Endothelial cell (in vitro differentiated cells): ENCODE measurements at places on chromosomes 1 and 21.

- DNase-seq, result no peak
Measured at GRCh38 chr21:37000381-37000780, 6.1 kb upstream of the RIPPLY3 start.

- DNase-seq, result no peak
Measured at GRCh38 chr1:204271970-204272369, 58.2 kb upstream of the GOLT1A start.

DNA sequence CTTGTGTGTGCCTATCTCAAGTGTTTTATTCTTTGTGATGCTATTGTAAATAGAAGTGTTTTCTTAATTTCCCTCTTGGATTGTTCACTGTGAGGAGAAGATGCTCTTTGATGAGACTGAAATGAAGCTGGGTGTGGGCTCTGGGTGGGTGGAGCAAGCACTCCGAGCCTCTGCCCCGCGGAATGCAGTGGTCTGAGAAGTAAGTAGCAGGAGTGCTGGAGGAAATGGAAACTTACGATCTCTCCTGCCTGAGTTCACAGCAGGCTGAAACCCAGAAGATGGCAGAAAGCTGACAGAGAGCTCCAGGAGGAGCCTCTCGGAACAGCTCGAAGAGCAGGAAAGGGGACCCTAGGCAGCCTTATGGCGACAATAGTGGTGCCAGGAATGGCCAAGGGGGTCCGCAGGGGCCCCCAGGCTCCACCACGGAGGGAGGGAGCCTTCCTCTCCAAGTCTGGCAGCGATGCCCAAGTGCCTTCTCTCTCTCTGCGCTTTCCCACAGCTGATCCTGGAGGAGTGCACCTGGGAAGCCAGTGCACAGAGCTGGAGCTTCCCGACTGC is 126.8 kb upstream of the COL6A1 start:
- DNase-seq, result no peak

DNA sequence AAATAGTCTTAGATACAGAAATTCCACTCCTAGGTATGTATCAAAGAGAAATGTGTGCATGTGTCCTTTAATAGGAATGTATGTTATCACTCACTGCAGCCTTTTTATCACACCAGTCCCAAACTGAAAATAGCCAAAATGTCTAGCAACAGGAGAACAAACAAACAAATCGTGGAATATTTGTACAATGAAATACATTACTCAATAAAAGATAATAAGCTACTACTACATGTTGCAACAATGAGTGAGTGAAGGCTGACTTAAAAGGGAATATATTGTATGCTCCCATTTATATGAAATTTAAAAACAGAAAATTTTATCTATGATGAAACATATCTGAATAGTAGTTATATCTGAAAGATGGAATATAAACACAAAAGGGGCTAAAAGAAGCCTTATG is 212.1 kb upstream of the PLD5 start:
- DNase-seq, result no peak

- DNase-seq, result no peak
Measured at GRCh38 chr1:20334103-20334502, 43.4 kb downstream of the VWA5B1 start.

DNA sequence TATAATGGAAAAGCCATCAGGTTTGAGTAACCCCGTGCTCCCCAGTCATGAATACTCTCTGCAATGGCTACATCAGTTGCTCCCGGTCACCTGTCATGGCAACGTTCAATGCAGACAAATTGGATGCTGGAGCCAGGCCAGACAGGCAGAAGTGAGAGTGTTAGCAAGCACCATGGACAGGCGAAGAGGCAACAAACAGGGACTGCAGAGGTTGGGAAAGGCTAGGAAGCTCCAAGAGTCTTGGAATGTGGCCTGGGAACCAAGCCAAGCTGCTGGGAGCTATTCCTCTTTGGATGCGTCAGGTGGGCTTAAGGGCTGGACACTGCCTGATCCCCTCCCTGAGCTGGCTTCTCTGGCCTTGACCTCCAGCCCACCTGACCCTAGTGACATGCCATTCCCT is 102.9 kb downstream of the ACTL8 start:
- DNase-seq, result no peak
